ENCODE measurements at places on chromosomes 1 and 21.

DNA sequence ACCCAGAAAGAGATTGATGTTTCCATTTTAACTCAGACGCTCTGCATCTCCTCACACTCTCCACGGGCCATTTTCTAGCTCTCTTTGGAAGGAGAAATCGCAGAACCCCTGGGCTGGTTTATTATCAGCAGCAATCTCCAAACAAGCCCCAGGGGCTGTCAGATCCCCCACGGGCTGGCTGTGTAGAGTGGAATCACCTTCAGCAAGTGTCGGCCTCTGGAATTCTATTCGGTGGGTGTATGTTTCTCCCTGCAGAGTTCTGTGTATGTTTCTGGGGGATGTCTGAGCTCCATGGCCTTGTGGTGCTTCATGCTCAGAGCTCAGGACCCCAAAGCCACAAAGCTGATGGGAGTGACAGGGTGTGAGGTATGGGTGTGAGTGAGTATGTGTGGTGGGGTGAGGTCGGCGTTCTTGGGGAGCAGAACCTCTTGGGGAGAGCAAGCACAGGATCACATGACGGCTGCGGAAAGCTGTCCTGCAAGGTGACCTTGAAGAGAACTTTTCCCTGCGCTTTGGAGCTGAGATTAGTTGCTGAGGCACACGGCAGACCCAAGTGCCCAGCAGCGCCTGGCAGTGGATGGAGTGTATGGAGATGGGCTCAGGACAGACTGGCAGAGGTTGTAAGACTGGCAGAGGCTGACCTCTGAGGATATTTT, 489 bp downstream of the ACOT11 start:
- DNase-seq, result no peak

GRCh38 chr1:6002714-6003501, 10.7 kb upstream of the NPHP4 start:
- peak; percentile 61 for DNase-seq

GRCh38 chr21:27108228-27108627, 141.3 kb upstream of the ADAMTS5 start:
- DNase-seq, result no peak

DNA sequence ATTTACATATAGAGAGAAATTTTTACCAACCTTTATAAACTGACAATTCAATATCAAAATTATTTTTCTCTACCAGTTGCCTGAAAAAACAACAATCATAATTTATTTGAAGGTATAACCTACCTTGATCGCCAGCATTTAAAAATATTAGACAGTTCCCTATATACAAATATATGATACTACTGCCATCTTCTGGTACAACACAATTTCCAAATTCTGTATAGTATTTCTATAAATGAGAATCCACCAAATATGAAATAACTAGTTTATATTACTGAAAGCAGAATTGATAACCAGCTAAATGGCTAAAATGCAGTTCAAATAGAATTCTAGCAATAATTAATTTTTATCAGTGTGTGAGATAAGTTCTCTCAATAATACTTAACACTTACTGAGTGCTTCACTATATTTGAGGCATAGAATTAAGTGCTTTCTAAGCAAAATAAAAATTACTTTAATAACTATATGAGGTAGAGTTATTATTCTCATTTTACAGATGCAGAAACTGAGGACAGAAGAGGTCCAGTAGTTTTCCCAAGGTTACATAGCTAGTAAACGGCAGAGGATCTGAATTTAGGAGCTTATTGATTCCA, 75.6 kb downstream of the PIGK start:
- DNase-seq, result no peak

DNA sequence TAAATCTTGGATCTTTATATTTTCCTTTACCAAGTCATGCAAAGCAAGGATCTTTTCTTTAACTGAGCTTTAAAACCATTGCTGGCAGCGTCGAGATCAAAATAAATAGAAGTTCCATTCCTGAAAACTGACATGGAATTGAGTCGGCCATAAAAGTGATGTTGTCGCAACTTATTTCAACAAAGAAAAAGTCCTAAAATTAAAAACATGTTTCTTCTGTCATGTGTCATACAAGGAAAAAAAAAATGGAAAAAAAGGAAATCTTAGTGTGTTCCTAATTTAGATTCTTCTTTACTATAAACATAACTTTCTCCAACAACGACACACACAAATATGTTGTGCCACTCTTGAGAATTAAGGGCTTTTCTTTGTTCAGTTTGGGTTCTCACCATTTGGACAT, 34.9 kb downstream of the GREM2 start:
- no peak for DNase-seq

DNA sequence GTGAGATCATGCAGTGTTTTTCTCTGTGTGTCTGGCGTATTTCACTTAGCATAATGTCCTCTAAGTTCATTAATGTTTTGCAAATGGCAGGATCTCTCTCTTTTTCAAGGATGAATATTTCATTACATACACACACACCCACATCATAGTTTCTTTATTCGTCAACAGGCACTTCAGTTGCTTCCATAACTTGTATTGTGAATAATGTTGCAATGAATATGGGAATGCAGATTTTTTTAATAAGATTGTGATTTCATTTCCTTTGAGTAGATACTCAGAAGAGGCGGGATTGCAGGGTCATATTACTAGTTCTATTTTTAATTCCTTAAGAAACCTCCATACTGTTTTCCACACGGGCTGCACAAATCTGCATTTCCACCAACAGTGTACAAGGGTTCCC, 134.0 kb downstream of the CLEC20A start:
- DNase-seq, result no peak

- DNase-seq, result no peak
Measured at GRCh38 chr21:37373539-37373938, 7.0 kb downstream of the DYRK1A start.

DNA sequence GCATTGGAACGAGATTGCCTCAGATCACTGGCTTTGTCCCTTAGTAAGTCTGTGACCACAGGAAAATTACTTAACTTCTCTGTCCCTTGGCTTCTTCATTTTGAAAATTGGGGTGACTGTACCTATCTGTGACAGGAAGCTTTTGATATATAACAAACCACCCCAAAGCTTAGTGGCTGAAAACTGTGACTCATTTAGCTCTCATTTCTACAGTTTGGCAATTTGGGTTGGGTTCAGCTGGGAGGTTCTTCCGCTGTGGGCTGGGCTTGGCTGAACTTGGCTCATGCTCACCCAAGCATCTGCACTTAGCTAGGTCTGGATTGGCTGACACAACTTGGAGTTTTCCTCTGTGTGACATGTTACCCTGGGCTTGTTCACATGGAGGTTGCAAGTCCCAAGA, 14.0 kb downstream of the C1orf94 start:
- DNase-seq, result no peak

GRCh38 chr1:165907256-165907857, 79.9 kb downstream of the UCK2 start:
- no peak for DNase-seq

GRCh38 chr1:36567601-36568341, 85.1 kb upstream of the CSF3R start:
- DNase-seq, result peak; percentile 71

- DNase-seq, result no peak
Measured at GRCh38 chr1:206514813-206515387, 7.6 kb downstream of the RASSF5 start.

- no peak for DNase-seq
Measured at GRCh38 chr1:233598891-233599541, 14.9 kb upstream of the KCNK1 start.

Measured in D341Med (cell line).